ENCODE measurements at places on chromosomes 7 and 10. TPM values are rescaled to one million over a fixed set of nuclear protein-coding genes. Genes with fewer than 3 reads are reported as not detected.

GJD4 gene
- total RNA-seq = not detected

NPC1L1 gene
- 0.23 TPM for total RNA-seq

GDF2 gene
- not detected for total RNA-seq

DLX6 gene
- total RNA-seq = not detected

TDRD1 gene
- total RNA-seq = not detected

CYP2E1 gene
- 0.17 TPM for total RNA-seq

FANK1 gene
- total RNA-seq = 2.8 TPM

CCDC71L gene
- total RNA-seq = 25.8 TPM

XPNPEP1 gene
- total RNA-seq = 98.1 TPM

Data from epithelial cell of proximal tubule (primary cell).